ENCODE measurements at places on chromosomes 5 and 9. TPM values are rescaled to one million over a fixed set of nuclear protein-coding genes. Genes with fewer than 3 reads are reported as not detected.

Gene ADAMTS12
- total RNA-seq: 10.8 TPM

GRCh38 chr9:110933350-110934001 is 104.8 kb downstream of the LPAR1 start:
- no peak for DNase-seq

DNA sequence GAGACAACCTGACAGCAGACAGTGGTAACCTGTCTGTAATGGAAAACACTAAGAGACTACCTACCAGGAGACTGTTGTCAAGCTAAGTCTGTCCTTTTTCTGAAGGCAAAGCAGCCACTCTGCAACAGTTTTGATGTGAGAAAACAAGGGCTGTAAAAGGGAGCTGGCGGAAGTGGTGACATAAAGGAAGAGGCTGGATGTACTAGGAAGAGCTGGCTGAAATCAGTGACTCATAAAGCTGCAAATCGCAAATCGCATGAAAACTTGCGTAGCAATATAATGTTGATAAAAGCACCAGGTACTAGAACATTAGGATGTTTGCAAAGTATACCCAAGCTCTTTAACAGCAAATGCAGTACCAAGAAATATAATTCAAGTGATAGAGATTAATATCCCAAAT is 1.4 kb downstream of the NSUN2 start:
- DNase-seq: no peak

Gene PLPPR1
- 4.7 TPM for total RNA-seq

- no peak for DNase-seq
Observed at GRCh38 chr5:143205883-143206195, 197.6 kb downstream of the NR3C1 start.

Gene HK3
- not detected for total RNA-seq

- no peak for DNase-seq
Observed at GRCh38 chr5:59782856-59783255, 110.7 kb downstream of the PDE4D start.

Gene ADAMTSL2
- total RNA-seq: 0.16 TPM

DNA sequence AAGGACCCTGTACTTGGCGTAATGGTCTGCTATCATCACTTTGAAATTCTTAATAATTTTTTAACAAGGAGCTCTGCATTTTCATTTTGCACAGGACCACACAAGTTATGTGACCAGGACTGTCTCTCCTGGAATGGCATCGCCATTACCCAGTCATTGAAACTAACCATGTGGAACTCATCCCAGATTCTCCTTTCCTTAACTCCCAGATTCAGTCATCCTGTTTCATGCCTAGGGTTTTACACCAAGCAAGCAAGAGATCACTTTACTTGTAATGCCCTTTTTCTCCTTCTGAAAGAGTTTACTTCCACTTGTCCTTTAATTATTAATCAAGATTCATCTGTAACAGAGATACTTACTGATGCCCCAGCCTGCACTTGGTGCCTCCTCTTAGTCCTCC is 12.0 kb downstream of the FRMD3 start:
- no peak for DNase-seq

GRCh38 chr9:14779566-14780022 is 57.1 kb upstream of the CER1 start:
- no peak for DNase-seq

DNA sequence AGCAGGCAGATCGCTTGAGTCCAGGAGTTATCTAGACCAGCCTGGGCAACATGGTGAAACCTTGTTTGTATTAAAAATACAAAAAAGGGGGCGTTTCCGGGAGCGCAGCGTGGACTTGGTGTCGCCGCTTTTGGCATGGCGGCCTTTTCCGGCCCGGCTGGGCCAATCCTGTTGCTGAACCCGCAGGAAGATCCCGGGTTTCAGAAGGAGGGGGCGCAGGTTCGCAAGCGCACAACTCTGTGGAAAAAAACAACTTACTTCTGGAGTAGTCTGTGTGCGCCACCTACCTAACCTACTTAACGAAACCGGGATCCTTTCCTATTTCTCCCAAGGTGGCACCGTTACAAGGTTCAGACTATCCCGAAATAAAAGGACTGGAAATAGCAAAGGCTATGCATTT is 198.6 kb downstream of the MSX2 start:
- DNase-seq: no peak

Gene SLIT3
- 12.6 TPM for total RNA-seq

DNA sequence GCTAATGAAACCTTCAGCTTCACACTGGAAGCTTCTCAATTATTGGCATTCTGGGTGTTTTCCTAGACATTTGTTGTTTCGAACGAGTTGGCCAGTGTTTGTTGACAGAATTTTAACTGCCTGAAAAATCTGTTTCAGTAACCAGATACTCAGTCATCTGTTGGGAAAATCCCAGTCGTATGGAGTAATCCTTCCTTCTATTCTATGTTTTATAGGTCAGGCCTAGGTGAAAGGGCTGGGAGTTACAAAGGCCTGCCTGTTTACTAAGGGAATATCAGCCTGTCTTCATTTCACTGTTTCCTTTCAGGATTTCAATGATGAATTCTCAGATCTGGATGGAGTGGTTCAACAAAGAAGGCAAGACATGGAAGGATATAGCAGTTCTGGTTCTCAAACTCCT is 59.9 kb downstream of the GRAMD2B start:
- no peak for DNase-seq

DNA sequence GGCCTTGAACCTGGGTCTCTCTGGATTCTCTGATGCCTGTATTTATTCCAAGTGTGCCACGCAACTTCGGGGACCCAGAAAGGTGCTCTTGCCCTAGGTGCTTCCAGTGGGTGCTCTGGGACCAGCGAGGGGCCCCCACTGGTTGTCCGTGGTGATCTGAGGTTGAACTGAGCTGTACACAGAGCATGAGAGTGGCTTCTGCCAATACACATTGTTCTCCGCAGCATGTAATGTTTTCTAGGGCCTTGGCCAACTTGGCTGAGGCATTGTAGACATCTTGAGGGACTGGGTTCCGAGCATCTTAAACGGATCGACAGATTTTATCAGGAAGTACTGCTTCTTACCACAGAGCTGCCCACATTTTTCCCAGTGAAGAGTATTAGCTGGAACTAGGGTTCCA is 117.9 kb downstream of the MTX3 start:
- DNase-seq: no peak

- no peak for DNase-seq
Observed at GRCh38 chr9:36632892-36633291, 60.2 kb downstream of the MELK start.

Gene CREBRF
- 5.2 TPM for total RNA-seq

DNA sequence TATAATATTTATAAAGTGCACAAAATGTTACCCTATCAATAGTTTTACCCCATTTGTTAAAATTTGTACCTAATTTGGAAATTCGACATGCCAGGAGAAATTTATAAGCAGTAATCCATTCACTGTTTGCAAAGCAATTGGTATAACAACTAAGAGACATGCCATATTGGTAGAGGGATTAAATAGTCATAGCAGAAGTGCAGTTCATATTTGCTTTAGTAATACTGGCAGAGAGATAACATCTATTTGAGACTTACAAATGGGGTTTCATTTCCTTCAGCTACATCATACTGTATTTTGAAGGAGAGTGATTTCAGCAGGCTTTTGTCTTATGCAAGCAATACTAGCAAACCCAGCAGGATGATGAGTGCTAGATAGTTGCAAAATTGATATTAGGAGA is 610.4 kb upstream of the CDH10 start:
- no peak for DNase-seq

DNA sequence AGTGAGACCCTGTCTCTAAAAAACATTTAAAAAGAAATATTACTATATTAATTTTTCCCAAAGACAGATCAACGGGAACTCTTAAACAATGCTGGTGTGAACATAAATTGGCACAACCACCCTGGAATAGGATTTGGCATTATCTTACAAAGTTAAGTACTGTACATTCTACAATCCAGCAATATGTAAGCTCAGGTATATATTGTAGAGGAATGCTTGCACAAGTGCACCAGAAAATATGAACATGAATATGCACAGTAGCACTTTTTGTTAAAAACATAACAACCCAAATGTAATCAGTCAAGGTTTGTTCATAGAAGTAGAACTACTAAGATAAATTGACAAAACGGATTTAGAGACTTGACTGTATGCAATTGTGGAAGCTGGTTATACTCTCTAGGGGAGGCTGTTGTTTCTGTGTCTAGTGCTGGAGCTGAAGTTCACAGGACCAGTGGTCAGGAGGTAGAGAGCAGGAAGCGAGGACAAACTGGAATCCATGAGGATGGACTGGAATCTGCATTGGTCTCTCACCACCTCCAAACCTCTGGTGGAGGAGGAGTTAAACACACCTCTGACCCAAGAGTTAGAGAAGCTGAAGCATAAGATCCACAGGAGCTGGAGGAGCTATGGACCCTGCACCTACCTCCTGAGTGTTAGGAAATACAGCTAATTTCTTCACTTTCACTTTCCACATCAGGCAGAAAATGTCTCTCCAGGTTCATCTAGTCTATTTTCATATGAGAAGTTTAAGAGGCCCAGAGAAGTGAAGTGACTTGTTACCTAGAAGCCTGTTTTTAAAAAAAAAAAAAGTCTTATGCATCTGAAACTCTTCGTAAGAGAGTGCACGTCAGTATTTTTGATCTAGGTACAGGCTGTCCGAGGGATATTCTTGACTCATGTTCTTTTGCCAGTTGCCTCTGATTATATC is 20.3 kb upstream of the RIC1 start:
- no peak for DNase-seq

- no peak for DNase-seq
Observed at GRCh38 chr5:107630184-107630583, 40.6 kb downstream of the EFNA5 start.

Gene PTGES
- total RNA-seq: 1.1 TPM

DNA sequence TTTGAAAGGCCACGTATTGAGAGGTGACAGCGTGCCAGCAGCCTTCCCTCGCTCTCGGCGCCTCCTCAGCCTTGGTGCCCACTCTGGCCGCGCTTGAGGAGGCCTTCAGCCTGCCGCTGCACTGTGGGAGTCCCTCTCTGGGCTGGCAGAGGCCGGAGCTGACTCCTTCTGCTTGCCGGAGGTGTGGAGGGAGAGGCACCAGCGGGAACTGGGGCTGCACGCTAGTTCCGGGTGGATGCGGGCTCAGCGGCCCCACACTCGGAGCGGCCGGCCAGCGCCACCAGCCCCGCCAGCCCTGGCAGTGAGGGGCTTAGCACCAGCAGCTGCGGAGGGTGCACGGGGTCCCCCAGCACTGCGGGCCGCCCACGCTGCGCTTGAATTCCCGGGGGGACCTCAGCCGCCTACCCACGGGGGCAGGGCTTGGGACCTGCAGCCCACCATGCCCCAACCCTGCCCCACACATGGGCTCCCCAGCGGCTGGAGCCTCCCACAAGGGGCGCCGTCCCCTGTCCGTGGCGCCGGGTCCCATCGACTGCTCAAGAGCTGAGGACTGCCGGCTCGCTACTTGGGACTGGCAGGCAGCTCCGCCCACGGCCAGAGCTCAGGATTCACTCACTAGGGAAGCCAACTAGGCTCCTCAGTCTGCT is 4.4 kb upstream of the OTULINL start:
- no peak for DNase-seq

DNA sequence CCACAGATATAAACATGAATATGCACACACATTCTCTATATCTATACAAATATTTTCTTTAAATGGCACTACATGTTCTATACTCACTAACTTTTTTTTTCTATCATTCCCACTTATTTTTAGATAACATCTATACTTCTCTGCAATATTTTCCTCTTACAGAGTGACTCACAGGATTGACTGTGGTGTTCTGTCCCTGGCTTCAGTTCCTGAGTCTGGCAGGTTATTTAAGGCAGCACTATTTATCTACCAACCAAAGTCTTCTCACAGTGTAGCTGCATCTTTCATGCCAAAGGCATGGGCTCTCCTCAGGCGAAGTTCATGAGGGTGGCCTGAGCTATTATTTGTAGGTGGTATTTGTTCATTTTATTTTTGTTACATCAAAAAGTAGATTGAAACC is 409.0 kb downstream of the PRR16 start:
- no peak for DNase-seq

DNA sequence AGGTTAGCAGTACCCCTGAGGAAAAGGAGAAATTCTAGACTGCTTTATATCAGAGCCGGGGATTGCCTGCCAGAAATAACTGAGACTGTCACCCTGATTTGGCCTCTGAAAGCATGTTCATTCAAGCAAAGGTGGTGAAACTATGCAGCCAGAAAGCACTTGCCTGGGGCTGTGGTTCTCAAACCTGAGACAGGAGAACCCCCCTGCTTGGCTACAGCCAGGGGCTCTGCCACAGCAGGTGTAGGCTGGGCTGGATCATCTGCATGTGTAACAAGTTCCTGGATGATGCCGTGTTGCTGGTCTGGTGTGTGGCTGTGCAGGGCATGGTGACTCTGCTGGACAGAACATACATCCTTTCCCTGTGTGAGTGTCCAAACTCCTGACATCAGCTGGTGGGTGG is 157.8 kb downstream of the NXNL2 start:
- no peak for DNase-seq

DNA sequence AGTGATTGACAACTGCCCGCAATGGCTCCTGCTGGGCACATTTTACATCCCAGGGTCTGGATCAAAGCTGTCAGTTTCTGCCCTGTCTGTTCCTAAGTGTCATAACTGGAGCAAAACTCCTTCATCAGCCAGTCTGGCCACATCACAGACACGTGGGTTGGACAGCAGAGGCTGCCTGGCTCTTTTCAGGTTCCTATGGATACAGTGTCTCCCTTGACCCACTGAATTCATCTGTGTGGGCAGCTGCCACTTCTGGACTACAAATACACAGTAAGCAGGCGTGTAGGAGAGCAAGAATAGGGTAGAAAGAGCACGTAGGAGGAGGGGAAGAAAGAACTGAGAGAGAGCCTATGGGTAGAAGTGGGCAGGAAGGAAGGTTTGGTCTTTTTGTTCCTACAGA is 238.0 kb downstream of the ENC1 start:
- DNase-seq: no peak

- no peak for DNase-seq
Observed at GRCh38 chr5:146447734-146448380, 724 bp downstream of the TCERG1 start.

DNA sequence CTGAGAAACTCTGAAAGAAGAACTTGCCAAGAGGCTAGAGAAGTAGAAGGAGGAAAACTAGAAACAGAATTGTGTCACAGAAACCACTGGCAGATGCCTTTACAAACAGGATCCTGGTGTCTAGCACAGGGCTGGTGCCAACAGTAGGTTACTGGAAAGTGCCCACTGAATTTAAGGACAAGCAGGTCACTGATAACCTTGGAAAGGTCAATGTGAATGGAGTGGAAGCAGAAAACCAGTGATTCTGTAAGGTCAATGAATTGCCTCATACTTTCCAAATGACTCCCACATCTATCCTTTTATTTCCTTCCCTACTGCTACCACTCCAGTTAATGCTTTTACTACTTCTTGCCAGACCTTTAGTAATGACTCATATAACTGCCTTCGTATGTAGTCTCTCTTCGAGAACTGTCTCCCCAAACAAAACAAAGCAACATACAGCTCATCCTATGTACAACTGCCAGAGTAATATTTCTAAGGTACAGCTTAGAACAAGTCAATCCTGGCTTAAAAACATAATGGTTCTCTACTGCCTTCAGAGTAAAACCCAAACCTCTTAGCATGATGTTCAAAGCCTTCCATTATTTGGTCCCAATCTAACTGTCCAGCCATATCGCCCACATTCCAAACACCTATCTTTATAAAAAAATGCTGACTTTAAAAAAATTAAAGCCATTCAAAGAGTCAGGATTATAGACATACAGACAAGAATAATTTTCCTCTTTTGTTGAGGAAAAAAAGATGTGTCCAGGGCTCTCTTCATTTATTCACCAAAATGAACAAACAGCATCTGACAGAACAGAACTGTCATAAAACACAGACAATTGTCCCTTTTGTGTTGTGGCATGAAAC is 52.5 kb downstream of the NR3C1 start:
- no peak for DNase-seq

Gene IL5
- total RNA-seq: not detected

Data from neural crest cell (in vitro differentiated cells).